ENCODE measurements at places on chromosomes 4 and X.

GRCh38 chrX:107442914-107443527, 6.4 kb upstream of the FRMPD3 start:
- DNase-seq = no peak

DNA sequence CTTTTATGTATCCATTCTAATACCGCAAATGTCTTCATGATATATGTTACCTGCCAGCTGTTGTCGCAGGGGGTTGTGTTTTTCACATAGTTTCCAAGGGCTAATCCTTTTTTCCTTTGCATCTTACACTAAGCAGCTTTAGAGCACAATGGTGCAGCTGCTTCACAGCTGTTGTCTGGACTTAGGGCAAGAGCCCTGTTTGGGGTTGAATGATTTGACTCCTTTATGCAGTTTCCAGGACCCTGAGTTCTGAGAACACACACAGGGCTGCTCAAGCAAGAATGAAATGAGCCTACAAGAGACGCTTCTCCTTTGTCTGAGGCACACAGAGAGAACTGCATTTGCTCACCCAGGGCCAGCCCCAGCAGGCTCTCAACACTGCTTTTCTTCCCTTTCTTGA, 20.2 kb downstream of the CCNG2 start:
- DNase-seq = no peak

GRCh38 chr4:102546635-102547034, 45.5 kb downstream of the NFKB1 start:
- no peak for DNase-seq

DNA sequence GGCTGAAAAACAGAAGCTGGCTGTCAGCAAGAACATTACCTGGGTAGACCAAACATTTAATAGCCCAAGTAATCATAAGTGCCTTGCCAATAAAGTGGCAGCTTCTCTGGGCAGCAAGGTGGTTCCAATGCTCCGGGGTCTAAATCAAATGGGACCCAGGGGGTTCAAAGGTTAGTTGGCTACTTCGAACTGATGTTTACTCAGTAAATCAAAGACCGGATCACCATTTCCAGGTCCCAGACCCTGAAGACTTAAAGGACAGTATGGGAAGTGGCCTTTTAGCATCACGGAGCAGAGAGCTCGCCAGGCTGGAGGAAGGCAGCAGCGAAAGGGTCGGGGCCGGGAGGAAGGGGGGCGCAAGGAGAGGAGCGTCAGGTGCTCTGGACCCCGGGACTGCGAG, 1.0 kb downstream of the SH3KBP1 start:
- DNase-seq = no peak

DNA sequence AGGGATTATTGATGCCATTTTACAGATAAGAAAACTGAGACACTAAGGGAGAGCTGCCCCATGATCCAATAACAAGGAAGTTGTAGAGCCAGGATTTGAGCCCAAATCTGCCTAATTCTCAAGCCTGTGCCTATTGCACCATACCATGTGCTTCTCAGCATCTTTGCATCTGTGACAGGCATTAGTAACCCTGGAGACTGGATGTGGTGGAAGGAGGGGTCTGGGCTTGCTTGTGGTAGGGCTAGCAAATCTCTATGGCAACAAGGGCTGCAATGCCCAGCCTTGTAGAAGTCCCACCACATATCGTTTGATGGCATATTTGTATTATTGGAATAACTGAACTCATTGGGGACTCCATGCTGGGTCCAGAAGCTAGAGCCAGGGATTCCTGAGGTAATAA, 58.1 kb downstream of the RTL5 start:
- DNase-seq = no peak

DNA sequence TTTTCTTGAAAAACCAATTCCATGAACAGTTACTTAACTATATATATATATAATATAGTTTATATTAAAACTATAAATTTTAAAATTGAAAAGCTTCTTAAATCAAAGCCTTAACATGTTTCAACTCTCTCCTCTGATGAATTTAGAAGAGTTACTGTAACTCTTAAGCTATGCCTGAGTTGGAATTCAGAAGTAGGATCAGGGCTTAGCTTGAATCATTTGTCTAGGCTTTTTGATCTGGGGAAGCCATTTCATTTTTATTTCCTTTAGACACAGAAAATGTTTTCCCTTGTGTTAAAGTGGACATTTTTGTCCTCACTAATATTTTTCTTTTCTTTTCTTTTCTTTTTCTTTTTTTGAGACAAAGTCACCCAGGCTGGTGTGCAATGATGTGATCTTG, 40.4 kb upstream of the PDLIM5 start:
- no peak for DNase-seq

GRCh38 chr4:134126955-134127354, 74.6 kb downstream of the PABPC4L start:
- DNase-seq = no peak

DNA sequence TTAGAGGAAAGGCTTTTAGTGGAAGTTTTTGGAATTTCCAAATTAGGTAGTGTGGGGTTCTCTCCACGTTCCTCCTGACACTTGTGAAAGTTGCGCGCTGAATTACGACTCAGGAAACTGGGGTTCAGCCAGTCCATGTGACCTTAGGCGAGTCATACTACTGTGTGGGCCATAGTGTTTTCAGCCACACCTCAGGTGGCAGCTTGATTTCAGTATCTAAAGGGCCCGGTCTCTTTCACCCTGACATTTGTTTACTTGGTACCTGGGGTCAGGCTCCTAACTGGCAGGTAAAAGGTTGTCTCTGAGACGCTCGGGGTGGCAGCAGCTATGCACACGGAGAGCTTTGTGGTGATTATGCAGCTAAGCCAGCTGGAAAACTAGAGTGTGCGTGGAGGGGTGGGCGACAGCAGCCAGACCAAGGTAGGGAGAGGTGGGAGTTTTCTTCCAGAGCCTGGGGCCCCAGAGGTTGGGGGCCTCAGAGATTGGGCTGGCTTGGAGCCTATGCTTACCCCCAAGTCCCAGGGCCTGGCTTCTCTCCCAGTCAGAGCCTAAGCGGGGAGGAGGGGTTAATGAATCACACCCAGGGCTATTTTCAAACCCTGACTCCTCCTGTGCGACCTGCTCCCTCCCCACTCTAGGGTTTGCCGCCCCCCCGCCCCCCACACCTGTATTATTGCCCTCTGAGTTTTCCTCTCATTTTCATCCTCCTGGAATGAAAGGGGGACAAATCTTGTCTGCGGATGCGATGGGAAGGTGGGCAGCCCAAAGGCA, 47.2 kb downstream of the STARD8 start:
- DNase-seq = no peak

DNA sequence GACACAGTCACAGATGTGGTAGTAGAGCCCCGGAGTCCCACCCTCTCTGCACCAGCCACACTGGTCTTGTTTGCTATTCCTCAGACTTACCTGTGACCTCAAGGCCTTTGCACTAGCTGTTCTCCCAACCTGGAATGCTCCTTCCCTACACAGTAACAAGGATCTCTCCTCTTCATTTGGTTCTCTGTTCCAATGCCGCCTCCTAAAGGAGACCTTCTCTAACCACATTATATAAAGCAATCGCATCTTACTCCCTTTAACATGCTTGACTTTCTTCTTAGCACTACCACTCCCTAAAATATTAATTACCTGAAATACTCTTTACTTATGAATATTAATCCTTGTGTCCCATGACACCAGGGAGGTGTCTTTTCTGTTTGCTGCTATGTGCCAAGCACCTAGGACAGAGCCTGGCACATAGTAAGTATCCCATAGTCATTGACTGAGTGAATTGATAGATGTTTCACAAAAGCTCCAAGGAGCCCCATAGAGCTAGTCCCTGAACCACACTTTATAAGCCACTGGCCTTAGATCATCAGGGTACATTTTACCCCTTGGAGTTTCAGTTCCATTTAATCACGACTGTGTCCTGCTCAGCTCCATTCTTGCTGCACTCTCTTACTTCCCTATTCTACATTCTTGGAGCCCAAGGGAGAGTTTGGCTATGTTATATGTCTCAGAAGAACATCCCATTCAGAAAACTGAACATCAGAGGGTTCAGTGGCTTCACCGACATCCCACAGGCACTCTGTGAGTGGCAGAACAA, 312.7 kb downstream of the RAB28 start:
- no peak for DNase-seq

DNA sequence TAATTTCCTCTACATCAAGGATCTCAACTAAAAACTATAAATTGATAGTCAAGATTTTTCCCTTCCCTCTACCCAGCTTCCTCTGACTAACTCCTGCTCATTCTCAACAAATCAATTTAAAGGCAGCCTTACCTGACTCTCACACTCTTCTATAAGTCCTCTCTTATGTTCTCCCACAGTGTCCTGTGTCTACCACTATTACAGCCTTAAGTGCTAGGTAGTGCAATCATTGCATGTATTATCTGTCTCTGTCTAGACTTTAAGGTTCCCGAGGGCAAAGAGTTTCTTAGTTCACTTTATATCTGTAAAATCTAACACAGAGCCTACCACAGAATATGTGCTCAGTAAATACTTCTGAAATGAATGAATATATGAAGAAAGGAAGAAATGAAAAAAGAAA, 123.7 kb downstream of the BTC start:
- DNase-seq = no peak

- DNase-seq = no peak
These were observed 12.2 kb downstream of the SPOCK3 start for GRCh38 chr4:167222099-167222498.

GRCh38 chr4:112061207-112061817, 83.9 kb upstream of the FAM241A start:
- no peak for DNase-seq

- DNase-seq = no peak
These were observed 2.5 kb downstream of the COQ2 start for GRCh38 chr4:83282049-83282535.

GRCh38 chrX:43375136-43375535, 281.0 kb upstream of the MAOA start:
- DNase-seq = no peak

- no peak for DNase-seq
These were observed 68.3 kb upstream of the HGFAC start for GRCh38 chr4:3373468-3373867.

GRCh38 chr4:108110450-108110849, 58.3 kb downstream of the LEF1 start:
- no peak for DNase-seq

DNA sequence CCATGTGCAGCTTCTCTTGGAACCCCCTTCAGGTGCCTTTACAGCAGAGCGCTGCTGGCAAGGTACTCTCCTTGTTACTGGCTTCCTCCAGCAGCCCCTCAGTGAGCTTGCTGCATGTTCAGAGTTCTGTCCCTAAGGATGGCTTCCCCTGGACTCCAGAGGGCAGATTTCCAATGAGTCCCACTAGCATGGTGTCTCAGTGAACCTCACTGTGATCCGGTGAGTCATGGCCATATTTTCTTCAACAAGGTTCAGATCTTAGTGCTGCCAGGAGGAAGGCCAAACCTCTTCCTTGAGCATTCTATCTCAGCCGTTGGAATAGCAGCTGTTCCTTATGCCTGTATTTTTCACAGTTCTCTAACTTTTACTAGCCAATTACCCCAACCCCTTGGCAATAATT, 98.8 kb downstream of the CASK start:
- DNase-seq = no peak

GRCh38 chrX:103615781-103616371, 8.1 kb downstream of the TCEAL3 start:
- no peak for DNase-seq

DNA sequence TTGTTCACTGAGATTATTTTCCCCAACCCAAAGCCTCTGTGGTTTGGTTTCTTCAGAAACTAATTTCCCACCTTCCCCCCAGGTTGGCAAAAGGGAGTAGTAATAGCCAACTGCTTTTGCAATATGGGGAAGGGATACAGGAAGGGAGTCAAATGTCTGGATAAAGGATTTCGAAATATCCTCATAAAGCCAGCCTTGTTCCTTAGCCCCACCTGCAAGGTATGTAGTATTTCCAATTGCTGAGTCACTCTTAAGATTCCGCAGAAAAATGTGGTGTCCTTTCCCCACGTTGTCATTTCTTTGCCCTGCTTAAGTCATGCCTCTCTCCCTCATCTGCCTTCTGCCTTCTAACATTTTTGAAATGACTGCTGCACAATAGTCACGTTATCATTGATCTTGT, 138.8 kb upstream of the DCAF8L1 start:
- DNase-seq = no peak

DNA sequence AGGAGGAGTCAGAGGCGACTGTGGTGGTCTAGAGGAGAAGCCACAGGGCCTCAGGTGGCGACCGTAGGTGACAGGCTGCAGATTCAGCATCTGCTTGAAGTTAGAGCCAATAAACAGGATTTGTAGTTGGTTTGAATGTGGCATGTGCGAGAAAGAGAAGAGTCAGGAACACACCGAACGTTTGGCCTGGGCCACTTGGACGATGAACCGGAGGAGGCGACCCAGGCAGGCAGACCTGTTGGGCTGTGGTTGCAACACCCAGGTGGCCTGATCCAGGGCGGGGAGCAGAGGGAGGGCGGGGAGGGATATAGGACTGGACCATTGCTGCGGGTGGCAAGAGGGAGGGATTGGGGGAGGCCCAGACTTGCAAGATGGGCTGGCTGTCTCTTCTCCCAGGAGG, 10.0 kb upstream of the PSAPL1 start:
- no peak for DNase-seq

DNA sequence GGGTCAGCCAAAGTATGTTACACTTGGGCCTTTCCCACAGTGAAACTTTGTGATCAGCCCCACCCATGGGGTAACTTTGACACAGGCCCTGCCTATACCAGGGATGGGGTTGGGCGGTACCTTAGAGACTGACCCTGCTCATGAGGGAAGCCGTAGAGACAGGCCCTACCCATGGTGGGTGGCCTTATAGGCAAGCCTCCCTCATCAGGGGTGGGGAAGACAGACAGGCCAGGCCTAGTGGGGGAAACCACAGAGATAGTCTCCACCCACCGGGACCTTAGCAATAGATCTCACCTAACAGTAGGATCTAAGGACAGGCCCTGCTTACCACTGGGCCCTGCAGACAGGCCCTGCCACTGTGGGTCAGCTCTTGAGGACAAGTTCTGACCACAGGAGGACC, 6.8 kb downstream of the PLP2 start:
- DNase-seq = no peak

DNA sequence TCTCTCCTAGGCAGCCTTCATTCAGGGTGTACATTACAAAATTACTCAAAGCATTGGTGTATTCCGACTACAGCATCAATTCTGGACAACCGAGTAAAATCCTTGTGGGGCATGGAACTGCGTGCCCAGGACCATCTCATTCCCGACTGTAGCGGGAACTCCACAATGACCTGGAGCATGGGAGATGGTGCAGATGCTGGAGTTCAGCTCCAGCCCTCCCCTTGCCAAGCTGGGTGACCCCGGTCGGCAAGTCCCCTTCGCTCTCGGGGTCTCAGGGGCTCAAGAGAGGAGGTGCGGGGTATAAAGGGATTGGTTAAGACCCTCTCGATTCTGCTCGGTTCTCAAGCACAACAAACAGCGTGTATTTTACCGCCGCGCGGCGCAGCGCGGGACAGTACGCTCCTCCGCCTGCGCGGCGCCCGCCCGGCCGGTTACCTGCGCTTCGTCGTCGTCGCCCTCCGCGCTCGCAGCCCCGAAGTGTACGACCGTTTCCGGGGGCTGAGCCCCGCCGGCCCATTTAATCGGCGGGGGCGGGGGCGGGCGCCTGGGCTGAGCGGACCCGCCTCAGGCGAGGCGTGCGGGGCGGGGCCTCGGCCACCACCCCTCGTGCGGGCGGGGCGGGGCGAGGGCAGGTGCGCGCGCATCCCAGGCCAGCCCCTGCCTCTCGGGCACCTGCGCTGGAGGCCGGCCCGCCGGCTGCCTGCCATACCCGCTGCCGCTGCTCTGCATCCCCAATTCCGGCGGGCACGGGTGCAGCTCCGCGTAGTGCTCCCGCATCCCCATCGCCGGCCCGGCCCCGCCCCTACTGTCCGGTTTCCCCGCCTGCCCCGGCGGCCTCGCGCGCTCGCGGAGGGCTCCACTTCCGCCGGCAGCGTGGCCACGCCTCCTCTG, at the start of gene G6PD:
Gene G6PD (minus strand): TSS at position 493 of the 891 bp plus-strand sequence. CDS start 691 bp downstream, outside the sequence.
- peak; percentile 80 for DNase-seq

- DNase-seq = no peak
These were observed 110.4 kb upstream of the EDNRA start for GRCh38 chr4:147370473-147370872.

Data from NCI-H774 (cell line).